ENCODE measurements at places on chromosomes 5 and 9.

DNA sequence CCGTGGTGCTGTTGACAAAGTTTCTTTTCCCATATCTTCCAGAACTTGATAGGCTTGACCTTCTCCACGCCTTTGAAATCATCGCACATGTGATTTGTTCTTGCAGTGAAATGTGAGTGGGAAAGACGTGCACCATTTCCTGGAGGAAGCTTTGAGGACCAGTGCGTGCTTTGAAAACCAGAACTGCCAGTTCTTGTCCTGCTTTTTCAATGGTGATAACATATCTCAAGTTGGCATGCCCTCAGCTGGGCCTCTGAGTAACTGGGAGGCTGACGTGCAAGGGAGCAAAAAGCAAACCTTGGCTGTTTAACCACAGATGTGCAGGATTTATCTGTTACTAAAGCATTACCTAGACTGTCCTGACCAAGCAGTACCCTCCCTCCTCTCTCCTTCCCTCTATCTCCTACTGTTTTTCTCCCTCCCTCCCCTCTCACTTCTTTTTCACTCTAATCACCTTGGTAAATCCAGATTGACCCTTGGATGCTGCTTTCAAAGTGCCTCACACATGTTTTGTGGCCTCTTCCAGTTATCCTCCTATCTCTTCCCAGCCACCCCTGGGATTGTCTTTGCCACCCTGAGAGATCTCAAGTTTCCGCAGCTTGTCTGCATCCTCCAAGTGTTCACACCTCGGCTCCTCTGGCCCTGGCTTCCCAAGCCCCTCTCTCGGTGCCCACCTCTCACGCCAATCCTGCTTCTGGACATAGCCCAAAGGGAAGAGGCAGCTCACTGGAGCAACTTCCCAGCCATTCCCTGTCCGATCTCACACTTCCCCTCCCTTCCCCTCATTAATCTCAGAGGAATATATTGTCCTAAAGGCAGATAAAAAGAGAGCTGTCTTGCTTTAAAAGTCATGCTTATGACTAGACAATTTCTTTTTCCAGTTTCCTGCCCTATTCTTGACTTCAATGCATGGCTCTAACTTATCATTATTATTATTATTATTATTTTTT, 198.3 kb downstream of the ERCC6L2 start:
- no peak for DNase-seq

- no peak for DNase-seq
Observed at GRCh38 chr9:104858271-104858670, 69.7 kb downstream of the ABCA1 start.

DNA sequence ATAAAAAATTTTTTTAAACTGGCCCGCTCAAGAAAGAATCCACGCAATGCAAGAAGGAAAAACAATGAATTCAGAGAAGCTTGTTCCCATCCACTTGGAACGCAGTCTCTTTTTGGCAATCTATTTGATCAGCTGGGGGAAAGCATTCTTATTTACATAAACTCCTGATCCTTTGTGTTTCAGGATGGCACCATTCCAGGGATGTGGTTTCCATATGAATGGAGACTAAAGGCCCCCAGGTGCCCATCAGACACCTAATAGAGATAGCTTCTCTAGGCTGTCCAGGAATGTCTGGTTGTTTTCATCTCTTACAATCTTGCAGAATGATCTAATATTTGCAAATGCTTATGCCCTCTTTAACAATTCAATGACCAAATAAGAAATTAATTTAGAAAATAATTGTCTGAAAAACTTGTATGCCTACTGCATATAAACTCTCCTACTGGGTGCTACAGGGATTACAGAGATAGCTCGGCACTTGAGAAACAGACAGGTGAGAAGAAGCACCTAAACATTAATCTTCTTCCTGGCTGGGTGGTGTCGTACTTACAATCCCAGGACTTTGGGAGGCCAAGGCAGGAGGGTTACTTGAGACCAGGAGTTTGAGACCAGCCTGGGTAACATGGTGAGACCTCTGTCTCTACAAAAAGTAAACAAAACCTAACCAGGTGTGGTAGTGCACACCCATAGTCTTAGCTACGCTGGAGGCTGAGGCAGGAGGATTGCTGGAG, 3.0 kb upstream of the RASGRF2 start:
- no peak for DNase-seq

- peak; percentile 64 for DNase-seq
Observed at GRCh38 chr9:93682155-93682968, 106.0 kb downstream of the PHF2 start.

DNA sequence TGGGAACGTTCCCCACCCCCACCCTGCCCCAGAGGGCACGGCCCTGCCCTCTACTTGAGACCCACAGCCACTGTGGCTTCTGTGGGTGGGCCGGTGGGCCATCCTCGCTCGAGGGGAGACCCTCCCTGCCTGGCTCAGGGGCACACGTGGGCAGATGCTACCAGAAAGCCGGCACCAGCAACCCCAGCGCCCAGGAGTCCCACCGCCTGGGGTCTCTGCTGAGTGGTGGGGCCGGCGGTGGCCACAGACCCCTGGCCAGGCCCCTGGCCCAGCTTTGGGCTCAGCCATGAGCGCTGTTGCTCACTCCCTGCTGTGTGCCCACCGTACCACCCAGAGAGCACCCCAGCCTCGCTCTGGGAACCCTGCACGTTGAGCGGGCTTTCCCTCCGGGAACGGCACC, 16.5 kb upstream of the NRARP start:
- no peak for DNase-seq

DNA sequence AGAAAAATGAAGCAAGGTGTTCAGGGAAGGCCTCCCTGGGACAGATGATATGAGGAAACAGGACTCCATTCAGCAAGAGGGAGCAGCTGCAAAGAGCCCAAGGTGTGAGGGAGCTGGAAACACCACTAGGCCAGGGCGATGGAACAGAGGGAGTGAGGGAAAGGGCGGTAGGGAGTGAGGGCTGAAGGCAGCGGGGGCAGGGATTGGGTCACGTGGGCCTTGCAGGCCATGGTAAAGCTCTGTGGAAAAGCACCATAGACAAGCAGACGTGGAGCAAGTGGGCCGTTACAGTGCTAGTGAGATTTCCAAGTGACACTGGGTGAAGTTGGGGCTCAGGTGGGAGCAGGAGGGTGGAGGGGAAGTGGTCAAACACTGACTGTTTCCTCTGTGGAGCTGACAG, 10.8 kb upstream of the PRRC1 start:
- DNase-seq: no peak

DNA sequence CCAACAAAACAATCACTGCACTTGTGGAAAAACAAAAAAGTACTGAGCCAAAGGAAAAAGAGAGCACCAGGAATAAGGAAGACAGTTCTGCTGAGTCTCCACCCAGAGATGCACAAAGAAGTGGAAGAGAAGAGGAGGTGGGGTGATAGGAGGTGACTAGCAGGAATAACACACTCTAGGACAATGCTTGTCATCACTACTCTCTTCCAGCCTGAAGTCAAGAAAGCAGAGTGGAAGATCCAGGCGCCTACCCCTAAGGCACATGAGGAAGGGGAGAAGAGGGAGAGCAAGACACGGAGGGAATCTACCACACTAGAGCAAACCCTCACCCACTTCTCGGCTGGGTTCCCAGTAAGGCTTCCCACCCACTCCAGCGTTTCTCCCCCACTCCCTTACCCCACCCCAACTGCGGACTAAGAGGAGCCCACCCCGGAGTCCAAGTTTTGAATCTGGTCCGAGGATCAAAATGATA, 1.7 kb downstream of the SLIT3 start:
- no peak for DNase-seq

DNA sequence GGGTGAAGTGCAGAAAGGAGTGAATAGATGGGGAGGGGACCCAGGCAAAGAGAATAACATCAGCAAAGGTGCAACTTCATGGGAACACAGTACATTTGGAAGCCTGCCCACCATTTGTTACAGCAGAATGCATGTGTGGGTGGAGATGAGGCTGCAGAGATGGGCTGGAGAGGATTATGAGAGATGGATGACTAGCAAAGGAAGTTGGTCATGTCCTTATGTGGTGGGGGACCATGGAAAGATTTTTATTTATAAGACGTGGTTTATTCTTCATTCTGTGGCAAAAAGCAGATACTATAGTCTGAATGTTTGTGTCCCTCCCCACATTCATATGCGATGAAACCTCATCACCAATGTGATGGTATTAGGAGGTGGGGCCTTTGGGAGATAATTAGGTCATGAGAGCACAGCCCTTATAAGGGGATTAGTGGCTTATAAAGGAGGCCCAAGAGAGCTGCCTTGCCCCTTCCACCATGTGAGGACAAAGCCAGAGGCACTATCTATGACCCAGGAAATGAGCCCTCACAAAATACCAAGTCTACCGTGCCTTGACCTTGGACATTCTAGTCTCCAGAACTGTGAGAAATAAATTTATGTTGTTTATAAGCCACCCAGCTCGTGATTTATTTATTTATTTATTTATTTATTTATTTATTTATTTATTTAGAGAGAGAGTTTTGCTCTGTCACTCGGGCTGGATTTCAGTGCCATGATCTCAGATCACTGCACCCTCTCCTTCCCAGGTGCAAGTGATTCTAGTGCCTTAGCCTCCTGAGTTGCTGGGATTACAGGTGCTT, 483.7 kb downstream of the RAB3C start:
- no peak for DNase-seq

DNA sequence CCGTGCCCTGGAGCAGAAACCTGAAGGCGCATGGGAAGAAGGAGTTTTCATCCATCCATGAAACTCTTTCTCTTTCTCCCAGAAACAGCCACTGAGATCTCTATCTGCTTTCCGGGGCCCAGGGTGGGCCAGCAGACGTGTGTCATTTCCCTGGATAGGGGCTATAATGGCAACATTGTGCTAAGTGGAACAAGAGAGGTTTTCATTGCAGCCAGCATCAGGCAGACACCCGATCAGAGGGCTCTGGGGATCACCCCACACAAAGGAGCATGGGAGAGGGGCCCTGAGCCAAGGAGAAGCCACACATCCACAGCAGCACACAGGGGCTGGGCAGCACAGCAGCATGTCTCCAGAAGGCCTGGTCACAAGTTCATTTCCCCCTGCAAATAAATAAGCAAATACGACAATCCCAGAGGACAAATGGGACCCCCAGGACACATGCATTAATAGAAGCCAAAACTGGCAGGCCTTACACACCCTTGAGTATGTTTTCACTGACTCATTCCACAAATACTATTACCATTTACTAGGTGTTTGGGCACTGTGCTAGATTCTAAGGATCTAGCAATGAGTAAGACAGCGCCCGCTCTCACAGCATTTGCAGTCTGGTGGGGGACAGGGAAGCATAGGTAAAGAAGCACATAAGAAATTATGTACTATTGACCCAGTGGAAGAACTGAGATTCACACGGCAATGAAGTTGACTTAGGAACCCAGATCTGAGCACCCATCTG, 4.3 kb upstream of the AFAP1L1 start:
- DNase-seq: no peak

- DNase-seq: no peak
Observed at GRCh38 chr5:123146696-123147095, 57.7 kb downstream of the PRDM6 start.

DNA sequence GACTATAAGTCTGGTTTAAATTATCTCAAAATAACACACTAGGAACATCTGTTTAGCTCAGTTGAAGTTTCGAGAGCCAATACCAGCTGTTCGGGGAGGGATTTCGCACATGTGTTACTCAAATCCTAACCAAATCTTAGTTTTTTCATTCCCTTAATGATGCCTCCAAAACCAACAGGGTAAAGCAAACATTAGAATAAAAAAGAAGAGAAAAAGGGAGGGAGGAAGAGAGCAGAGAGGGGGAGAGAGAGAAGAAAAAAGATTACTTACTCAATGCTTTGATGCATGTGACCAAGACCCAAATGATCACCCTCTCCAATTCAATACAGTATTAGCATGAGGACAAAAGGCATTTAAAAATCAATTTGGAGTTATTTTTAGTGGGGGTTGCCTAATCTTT, 86.0 kb upstream of the NR5A1 start:
- DNase-seq: no peak

GRCh38 chr5:41858890-41859289, 11.3 kb downstream of the OXCT1 start:
- DNase-seq: no peak

DNA sequence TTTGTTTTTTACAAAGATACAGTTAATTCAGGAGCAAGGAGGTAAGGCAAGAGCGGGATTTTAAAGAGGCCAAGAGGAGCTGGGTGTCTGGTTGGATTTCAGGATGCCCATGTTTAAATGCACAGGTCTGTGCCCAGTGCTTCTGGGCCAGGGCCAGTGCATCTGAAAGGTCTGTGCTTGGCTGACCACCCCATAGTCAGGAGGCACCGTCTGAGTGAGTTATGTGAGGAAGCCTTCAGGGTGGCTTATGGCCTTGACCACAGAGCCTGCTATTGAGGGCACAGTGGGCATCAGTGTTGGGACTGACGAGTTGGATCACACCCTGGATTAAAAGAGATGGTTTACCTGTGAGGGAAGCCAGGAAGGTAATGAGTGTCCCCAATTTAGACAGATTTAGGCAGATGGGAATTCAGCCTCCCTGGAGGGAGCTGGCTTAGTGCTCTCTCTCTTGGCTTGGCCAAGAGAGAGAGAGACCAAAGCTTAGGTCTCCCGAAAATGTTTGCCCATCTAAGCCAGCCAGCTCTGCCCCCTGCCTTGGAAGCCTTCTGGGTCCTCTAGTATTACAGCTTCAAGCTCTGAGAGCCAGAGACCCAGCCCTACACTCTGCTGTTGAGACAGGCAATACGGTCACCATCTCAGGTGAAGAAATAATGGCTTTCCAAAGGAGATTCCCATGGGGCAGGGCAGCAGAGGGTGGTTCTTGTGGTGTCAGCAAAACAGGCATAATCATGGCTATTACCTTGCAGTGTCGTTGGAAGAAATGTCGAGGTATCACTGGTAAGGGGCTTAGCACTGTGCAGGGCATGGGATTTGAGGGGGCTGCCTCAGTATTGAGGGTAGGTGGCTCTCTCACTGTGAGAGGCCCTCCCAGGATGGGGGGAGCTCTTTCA, 68.6 kb downstream of the RGS3 start:
- no peak for DNase-seq

GRCh38 chr5:52015760-52016159, 632.5 kb downstream of the ISL1 start:
- DNase-seq: no peak

- peak; percentile 10 for DNase-seq
Observed at GRCh38 chr9:6779417-6780241, 21.9 kb downstream of the KDM4C start.

GRCh38 chr9:5553211-5553610, 42.9 kb downstream of the PDCD1LG2 start:
- DNase-seq: no peak

GRCh38 chr9:13118313-13118712, 161.2 kb downstream of the MPDZ start:
- no peak for DNase-seq

- DNase-seq: no peak
Observed at GRCh38 chr5:123084730-123085605, 4.1 kb upstream of the PRDM6 start.

- DNase-seq: no peak
Observed at GRCh38 chr5:177508837-177509236, 789 bp downstream of the DOK3 start.
